ENCODE measurements at places on chromosomes 12 and 14.
A peak's percentile ranks its signal among the peaks of the same experiment; 100 is the strongest.

GRCh38 chr14:32201193-32201815 is 541 bp upstream of the RNU6-7 start:
- peak; percentile 72 for DNase-seq

DNA sequence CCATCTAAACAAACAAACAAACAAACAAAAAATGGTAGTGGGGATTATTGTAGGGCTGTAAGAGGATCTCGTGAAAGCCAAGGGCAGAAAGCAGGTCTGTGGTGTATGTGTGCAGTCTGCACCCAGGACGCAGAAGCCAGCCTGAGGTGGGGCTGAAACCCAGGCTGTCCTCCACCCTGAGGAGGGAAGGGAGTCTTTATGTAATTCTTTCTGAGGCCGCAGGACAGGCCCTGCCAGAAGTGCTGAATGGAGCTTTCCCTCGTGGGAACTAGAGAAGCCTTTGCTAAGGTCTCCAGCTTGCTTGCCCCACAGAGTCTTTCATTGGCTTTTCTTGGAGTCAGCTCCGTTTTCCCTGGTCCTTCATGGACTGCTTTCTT is 27.7 kb downstream of the SLC17A8 start:
- no peak for DNase-seq

DNA sequence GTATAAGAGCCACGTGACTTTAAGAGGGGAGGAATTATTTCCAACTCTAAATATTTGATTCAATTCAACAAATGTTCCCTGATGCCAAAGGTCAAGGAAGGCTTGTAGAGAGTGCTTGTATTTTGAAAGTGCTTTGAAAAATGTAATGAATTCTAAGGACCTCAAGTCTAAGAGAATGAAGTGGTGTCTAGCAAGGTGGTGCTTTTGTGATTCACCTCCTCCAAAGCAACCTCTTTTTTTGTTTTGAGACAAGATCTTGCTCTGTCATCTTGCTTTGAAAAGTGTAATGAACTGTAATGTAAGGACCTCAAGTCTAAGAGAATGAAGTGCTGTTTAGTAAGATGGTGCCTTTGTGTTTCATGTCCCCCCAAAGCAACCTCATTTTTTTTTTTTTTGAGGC is 13.7 kb downstream of the AK7 start:
- DNase-seq, result no peak

DNA sequence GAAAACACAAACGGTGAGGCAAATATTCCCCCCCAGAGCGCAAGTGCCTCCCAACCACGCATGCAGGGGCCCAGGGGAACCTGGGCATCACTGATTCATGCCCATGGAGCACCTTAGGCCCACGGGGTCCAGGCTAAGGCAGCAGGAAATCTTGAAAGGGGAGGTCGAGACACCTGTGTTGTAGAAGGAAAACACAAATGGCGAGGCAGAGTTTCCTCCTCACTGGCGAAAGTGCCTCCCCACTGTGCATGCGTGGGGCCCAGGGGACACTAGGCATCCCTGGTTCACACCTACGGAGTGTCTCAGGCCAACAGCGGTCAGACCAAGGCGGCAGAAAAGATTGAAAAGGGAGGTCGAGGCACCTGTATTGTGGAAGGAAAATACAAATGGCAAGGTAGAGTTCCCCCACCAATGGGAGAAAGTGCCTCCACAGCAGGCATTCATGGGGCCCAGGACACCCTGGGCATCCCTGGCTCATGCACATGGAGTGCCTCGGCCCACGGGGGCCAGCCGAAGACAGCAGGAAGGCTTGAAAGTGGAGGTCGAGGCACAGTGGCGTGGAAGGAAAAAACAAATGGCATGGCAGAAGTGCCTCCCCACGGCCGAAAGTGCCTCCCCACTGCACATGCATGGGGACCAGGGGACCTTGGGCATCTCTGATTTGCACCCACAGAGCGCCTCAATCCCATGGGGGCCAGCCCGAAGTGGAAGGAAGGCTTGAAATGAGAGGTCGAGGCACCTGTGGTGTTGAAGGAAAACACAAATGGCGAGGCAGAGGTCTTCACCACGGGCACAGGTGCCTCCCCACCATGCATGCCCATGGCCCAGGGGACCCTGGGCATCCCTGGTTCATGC is 368.8 kb downstream of the ALG10 start:
- DNase-seq, result no peak
